Epithelial cell of proximal tubule (primary cell): ENCODE measurements at places on chromosomes 2 and 18. TPM values are rescaled to one million over a fixed set of nuclear protein-coding genes. Genes with fewer than 3 reads are reported as not detected.

Gene NPPC
- total RNA-seq = not detected in 2 replicates

DNA sequence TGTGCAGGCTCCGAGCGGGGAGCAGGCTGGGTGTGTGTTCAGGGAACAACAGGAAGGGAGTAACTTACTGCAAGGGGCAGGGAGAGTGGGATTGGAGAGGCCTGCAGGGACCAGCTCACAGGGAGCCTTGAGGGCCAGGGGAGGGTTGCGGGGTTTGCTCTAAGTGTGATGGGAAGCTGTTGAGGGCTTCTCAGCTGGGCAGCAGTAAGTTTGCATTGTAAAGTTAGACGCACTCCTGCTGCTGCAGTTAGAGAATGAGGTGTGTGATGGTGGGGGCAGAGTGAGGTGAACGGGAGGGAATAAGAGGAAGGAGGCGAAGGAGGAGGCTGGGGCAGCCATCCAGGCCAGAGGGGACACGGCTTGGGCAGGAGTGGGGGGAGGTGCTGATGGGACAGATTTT is 53.4 kb downstream of the BOLA3 start:
- DNase-seq = no peak

Gene SLC39A6
- 66.8 and 83.7 TPM in 2 replicates for total RNA-seq

Gene EDAR
- total RNA-seq = 0.65 and 1.0 TPM in 2 replicates

DNA sequence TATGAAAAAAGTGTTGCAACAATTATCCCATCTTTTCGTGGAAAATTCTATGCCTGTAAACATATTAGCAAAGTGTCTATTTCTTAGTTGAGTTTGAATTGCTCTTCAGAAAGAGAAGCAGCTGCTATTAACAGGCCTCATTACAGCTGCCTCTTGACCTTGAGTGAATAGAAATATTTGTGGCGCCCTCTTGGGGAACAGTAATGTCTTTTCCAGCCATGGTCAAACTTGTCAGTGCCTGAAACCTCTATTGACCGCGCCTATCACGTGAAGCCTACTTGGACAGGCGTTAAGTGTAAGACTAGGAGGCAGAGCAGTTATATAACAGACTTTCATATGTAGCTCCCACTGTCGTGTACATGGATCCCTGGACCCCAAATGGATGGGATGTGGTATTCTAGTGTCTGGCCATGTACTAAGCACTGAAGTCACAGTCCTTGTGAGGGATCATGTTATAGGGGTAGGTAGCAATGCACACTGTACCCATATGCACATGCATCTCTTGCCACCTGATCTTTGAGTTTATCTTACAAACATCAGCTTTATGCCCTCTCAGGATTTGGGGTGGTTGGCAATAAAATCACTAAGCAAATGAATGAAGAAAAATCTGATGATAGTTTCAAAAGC is 245.0 kb downstream of the PTGR3 start:
- DNase-seq = no peak
